CD14-positive monocyte (primary cell): ENCODE measurements at places on chromosomes 16 and 17.
A peak's percentile ranks its signal among the peaks of the same experiment; 100 is the strongest.

- no peak for DNase-seq
Observed at GRCh38 chr16:66621973-66622372, 17.5 kb downstream of the CMTM3 start.

DNA sequence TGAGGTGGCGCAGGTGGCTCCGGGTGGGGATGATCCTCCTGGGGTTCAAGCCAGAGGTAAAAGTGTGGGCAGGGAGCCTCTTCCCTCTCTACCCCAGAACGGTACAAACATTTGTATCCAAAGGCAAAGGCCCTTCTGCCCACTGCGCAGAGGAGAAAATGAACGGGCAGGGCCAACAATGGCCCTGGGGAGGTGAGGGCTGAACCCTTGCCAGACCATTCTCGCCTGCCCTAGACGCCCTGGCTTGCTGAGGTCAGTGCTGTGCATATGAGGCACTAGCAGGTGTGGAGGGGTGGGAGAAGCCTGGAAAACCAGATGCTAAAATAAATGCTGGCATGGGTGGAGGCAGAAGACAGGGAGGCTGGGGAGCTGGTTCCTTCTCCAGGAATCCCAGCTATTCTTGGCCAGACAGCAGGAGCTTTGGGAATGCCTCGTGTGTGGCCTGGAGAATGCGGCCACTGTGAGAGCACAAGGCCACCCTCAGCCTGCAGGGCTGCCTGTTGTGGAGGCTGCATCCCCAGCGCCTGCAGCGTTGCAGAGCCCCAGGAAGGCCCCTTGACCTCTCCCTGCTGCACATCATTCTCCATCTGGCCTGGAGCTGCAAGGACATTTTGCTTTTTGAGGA lies 4.5 kb downstream of the C17orf50 start:
- no peak for DNase-seq

- no peak for DNase-seq
Observed at GRCh38 chr17:39614545-39615157, 6.9 kb upstream of the NEUROD2 start.

GRCh38 chr16:84528322-84528721 lies 23.9 kb upstream of the MEAK7 start:
- peak; percentile 31 for DNase-seq

DNA sequence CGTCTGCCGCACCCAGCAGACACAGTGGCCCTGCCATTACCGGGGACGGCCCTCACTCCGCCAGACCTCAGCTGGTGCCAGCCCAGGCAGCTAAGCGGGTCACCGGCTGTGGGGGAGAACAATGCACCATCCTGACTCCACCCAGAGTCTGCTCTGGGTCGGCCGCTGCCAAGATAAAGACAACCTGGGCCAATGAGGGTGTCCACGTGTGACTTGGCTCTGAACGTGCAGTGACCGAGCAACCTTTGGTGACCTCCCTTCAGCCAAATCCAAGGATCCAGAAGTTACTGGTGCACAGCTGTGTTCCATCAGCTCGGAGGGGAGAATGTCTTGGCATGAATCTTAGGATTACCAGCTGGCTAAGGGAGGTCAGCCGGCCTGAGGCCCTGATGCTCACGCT lies 155.9 kb downstream of the NTN1 start:
- no peak for DNase-seq

DNA sequence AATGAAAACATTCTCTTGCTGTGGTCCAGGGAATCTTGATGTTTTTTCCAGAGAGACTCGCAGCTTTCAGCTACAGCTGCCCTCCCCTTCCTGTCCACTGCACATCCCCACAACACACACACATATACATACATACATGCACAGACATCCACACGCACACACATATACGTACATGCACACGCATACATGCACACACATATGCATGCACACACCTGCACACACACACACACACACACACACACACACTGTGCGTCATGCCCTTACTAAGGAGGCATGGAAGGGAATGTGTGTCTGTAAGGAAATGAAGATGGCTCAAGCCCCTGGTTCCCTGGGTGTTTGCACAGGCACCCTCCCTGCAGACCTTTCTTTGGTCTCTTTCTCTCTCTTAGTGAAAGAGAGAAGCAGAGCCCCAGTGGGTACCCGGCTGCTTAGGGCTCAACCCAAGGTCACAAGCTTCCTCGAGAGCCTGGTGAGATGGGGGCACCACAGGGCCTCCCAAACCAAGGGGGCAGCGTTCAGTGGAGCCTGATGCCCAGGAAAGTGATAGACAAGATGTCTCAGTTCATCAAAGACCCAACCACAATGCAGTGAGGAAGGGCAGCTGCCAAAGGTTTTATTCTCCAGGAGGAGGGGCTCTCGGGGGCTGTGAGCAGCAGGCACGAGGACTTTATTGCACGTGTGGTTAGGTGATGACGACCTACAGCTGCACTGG lies 33.3 kb downstream of the TNFRSF13B start:
- DNase-seq, result no peak

- peak; percentile 51 for DNase-seq
Observed at GRCh38 chr17:80780381-80781198, 211.1 kb upstream of the CHMP6 start.

- no peak for DNase-seq
Observed at GRCh38 chr16:781346-782010, 6.7 kb downstream of the RPUSD1 start.

DNA sequence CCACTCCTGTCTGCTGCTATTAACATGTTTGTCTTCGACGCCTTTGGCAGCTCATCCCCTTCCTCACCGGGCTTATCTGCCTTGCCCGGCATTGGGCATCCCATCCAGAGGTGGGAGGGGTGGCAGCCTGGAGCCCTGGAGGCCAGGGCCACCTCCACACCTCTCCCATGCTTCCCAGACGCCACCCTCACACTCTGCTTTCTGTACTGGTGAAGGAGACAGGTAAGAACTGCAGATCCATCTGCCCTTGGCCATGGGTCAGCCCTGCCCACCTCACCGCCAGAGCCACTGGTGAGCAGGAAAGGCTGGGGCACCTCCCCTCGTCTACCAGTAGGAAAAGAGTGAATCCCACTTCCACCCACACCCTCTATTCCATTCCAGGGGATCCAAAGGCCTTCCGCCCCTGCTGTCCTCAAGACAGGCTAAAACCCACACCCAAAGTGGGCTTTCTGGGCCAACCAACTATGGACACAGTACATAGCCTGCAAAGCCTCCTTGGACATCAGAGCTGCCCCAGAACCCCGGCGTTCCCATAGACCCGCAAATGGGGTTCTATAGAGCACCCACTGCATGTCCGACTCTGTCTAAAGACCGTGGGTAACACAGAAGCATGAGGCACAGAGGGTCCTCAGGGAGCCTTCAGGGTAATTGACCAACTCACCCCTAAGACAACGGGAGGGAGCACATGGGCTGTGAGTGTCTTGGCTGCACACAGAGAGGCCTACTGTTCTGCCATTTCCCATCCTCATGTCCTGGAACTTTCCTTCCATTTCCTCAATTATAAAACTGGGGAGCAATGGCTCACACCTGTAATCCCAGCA lies 23.4 kb upstream of the RBFOX3 start:
- no peak for DNase-seq

DNA sequence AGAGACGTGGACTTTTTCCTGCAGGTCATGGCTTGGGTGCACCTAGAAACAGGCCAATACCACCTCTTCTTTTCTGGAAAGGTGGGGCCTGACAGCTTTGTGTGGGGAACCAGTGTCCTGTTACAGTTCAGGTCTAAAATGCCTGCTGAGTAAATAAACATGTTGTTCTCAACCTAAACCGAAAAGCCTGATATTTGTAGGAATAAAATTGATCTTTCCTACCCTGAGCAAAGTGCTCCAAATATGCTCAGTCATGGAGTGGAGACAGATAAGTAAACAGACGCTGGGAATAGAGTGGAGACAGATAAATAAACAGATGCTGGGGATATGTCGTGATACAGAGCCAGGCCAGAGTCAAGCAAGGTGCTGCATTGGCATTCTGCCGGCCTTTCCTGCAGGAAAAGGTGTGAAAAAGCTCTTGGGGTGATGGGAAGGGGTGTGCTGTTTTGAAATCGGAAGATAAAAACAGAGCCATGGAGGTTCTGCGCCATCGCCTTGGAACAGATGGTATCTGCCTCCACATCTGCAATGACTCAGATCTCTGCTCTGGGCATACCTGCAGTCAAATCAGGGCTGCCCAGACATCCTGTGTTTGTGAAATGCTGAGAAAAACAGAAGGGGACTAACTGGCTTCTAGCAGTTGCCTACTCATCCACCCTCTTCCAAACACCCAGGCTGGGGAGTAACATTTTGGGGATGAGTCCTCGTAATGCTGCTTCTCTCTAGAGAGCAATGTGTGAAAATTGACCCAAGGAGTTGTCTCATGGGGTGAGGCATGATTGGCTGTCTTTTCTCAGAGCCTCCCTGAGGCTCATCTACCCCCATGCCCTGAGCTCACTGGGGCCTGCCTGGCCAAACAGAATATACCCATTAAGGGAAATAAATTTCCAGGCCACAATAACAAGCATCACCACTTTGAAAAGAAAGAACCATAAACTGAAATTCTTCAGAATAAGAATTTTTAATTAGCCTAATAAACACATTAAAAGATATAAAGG lies 16.8 kb upstream of the TRPV2 start:
- DNase-seq, result no peak

- peak; percentile 54 for DNase-seq
Observed at GRCh38 chr17:77493238-77493820, 352.6 kb downstream of the SEC14L1 start.

- DNase-seq, result no peak
Observed at GRCh38 chr17:11121341-11121985, 119.5 kb upstream of the SHISA6 start.

GRCh38 chr17:69779378-69780214 lies 295.4 kb upstream of the KCNJ16 start:
- DNase-seq, result no peak

- DNase-seq, result no peak
Observed at GRCh38 chr17:3773511-3773910, 27.5 kb downstream of the ITGAE start.

- DNase-seq, result no peak
Observed at GRCh38 chr16:58020628-58021521, 4.7 kb upstream of the MMP15 start.

DNA sequence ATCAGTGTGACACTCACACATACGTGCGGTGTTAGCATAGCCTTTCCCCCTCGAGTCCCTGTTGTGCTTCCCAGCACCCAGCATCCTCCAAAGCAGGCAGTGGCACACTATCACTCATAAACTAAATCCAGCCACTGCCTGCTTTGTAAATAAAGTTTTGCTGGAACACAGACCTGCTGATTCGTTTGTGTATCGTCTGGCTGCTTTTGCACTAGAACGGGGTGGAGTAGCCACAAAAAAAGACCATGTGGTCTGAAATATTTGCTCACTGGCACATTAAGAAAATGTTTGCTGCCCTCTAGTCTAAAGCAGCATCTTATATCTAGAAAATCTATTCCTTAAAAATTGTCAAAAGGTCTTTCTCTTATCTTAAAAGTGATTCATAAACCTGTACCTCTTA lies 341.2 kb upstream of the ZFHX3 start:
- DNase-seq, result no peak

DNA sequence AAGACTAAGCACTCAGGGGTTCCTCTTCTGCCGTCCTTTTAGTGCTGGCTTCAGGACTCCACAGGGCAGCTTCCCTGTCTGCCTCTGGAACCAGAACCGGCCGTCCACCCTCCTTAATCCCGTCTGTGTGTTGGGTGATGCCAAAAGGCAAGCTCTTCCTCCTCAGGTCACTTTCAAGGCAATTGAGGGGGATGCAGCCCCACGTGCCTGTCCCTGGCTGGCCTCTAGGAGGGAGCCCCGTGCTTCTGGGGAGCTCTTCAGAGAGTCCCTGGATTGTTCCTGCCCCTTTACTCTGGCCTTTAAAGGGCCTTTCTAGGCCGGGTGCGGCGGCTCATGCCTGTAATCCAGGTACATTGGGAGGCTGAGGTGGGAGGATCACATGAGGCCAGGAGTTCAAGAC lies 77.1 kb downstream of the CRISPLD2 start:
- DNase-seq, result no peak

GRCh38 chr17:63365366-63366240 lies 80.5 kb downstream of the CYB561 start:
- no peak for DNase-seq

DNA sequence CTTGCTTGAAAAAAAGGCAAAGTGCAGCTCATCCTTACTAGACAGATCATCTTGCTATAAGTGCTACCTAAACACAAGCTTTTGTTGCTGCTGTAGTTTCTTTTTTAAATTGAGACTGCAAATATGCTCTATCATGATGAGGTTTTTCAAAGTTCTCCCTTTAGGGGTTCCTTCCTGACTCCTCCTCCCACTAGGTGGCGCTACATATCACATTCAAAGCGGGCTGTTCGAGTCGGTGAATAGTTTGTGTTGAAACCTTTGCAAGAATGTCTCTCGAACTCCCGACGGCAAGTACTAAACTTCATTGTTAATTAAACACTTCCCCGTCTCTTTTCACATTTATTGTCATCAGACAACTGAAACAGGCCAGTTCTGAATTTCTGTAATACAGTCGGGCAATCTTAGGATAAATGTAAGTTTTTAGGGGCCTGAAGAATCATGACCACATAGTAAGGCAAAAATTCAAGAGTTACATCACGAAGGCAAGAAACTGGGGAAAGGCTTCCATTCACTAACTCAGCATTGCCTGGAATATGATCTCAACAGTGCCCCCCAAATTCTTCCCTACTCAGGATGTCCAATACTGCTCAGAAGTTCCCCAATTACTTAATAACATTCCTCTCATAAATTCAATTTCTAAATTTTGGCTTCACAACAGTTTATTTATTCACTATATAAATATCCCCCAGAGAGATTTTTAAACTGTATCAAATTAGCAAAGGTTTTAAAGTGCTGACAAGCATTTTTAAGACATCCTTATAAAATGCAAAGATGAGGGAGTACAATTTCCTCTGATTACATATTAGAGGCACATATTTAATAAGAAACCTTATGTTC lies 6.7 kb downstream of the HS3ST3A1 start:
- peak; percentile 66 for DNase-seq

DNA sequence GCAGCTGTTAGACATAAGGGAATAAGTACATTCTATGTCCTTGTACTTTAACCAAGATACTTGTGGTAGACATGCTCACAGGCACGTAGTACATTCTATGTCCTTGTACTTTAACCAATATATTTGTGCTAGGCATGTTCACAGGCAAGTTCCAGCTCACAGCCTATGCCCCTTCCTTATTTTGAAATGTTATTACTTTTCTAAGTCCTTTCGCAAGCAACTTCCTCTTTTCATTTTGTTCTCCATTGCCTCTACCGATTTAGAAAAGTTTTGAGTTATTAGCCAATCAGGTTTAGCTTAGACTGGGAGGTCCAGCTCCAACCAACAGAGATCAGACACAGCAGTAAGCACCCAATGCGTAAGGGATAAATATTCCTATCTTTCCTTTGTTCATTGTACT lies 60.1 kb upstream of the NUDT7 start:
- DNase-seq, result peak; percentile 30

GRCh38 chr17:36133602-36134236 lies 30.1 kb downstream of the CCL4 start:
- no peak for DNase-seq

GRCh38 chr17:34654276-34654880 lies 75.0 kb downstream of the TMEM132E start:
- no peak for DNase-seq
